Mammary epithelial cell (primary cell): ENCODE measurements at places on chromosomes 13 and 19. TPM values are rescaled to one million over a fixed set of nuclear protein-coding genes. Genes with fewer than 3 reads are reported as not detected.

DNA sequence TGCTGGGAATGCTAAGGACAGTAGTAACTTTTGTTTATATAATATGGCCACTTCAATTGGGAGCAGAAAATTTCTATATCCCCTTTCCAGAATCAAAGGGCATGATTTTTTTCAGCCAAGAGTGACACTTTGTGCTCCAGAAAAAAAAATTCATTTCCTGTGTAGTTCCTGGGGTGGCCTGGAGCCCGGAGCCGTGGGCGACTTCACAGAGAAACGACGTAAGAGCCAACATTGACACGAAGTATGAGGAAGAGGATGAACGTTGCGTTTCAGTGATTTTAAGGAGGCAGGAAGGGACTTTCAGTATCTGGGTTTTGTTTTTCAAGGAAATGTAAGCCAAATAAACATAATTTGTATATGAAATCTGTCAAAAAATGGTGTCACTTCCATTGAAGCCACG, 187.6 kb downstream of the STK24 start:
- no peak for DNase-seq

GRCh38 chr19:14528419-14529253, 758 bp upstream of the TECR start:
- DNase-seq, result no peak

- no peak for DNase-seq
Measured at GRCh38 chr13:28320209-28320608, 174.7 kb downstream of the FLT1 start.

DNA sequence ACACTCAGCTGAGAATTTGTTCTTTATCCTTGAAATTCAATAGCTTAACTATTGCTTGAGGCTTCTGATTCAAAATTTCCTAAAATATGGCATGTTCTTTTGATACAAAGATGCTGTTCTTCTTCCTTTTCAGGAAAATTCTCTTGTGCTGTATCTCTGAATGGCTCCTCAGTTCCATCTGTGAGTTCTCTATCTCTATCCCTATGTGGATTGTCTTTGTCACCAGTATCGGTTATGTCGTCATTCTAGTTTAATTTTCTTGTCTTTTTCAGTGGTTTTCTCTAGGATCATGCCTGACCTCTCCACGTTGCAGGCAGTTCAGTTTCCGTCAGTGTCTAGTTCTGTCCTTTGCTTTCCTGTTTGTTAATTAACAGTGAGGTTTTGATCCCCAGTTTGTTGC, 104.6 kb upstream of the GJB6 start:
- DNase-seq, result no peak

DNA sequence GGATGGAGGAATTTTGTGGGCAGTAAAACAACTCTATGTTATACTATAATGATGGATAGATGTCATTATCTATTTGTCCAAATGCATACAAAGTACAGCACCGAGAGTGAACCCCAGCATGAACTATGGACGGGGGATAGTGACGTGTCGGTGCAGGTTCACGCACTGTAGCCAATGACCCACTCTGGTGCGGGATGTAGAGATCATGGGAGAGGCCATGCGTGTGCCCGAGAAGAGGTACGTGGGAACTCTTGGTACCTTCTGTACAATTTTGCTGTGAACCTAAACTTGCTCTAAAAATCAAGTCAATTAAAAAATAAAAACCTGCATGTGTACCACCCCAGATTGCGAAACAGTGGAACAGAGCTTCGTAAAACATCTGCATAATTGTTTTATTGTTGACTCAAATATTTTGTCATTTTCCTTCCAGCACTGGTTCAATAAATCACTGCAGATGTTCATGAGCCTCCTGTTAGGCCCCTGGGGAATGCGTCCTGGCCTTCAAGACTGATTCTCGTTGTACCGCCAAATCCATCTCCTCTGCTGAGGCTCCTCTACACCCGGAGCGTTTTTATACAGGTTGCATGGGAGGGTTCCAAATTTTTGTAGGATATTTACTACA, 30.9 kb downstream of the COL4A1 start:
- no peak for DNase-seq

DNA sequence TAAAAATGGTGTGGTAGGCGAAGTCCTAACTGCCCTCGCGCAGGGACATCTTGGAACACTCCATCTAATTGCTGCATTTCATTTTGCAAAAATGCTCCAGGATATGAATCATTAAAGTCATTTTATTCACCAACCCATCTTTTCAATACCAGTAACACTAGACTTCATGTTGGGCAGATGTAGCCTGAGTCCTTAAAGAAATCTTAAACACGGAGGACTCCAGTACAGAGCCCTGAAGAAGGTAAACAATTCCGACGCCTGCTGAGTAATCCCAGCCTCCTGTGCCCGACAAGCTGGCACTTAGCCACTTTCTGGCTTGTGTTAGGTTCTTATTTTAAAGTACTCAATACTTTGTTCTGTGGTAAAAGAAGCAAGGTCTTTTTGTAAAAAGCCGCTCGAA, 58.0 kb upstream of the IRS2 start:
- peak; percentile 32 for DNase-seq

- DNase-seq, result peak; percentile 74
Measured at GRCh38 chr19:53195265-53195903, 2.2 kb upstream of the ZNF665 start.

DNA sequence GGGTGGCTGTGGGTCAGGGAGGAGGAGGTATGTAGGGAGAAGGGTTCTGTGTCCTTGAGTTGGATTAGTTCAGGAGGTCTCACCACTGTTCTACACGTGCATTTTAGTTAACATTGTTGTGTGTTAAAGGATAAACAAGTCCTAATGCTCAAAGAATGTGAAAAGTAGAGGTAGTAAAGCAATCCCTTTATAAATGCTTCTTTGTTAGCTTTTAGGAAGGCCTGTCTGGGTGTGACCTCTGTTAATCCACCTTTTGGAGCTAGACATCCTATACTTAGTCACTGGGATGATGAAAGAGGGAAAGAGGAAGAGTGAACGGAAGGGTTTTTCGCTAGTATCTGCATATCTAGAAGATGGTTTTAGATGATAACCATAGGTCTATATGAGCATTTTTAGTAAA, 42.2 kb upstream of the FLT1 start:
- peak; percentile 32 for DNase-seq

- peak; percentile 68 for DNase-seq
Measured at GRCh38 chr13:65959305-65959704, 1270.8 kb downstream of the PCDH9 start.

DNA sequence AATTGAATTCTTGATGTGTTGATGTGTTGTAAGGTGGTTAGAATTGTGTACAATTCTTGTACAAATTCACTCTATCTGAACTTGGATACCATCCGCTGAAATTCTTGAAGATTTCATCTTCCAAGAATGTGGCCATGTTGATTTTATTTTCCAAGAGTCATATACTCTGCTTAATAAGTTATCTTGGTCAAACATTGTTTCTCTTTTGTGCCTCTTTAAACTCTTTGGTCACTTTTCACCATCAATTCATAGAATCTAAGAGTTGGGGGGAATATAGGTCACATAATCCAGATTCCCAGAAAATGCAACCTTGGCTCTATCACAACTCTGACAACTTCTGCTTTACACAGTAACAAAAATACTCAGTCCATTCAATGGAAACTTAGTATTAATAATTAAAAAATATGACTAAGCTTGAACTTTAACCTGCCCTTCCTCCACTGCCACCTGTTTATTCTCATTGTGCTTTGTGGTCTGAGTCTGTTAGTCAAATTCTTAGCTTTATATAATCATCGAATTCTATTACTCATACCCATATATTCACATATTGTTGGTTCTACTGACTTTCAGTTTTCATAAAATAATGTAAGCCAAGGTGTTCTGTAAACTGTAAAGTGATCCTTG, 373.2 kb downstream of the LMO7 start:
- DNase-seq, result peak; percentile 63

DNA sequence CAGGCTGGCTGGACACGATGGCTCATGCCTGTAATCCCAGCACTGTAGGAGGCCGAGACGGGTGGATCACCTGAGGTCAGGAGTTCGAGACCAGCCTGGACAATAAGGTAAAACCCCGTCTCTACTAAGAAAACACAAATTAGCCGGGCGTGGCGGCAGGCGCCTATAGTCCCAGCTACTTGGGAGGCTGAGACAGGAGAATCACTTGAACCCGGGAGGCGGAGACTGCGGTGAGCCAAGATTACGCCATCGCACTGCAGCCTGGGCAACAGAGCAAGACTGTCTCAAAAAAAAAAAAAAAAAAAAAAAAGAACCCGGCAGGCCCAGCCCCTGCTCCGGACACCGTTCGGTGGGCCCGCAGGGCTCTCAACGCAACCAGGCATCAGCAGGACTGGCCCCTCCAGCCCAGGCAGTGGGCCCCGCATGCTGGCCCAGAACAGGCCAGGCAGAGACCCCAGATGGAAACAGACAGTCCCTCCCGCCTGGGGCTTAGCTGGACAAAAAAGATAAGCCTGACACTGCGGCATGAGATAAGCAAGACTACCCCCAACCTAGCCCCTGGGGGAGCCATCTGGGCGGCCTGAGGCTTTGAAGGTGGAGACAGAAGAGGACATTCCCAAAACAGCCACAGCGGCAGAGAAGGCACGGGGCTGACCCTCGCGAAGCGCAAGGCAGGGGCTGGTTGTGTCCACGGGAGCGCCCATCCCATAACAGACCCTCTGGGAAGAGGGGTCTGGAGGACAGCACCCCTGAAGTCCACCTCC, 11.6 kb downstream of the REXO1 start:
- DNase-seq, result no peak

DNA sequence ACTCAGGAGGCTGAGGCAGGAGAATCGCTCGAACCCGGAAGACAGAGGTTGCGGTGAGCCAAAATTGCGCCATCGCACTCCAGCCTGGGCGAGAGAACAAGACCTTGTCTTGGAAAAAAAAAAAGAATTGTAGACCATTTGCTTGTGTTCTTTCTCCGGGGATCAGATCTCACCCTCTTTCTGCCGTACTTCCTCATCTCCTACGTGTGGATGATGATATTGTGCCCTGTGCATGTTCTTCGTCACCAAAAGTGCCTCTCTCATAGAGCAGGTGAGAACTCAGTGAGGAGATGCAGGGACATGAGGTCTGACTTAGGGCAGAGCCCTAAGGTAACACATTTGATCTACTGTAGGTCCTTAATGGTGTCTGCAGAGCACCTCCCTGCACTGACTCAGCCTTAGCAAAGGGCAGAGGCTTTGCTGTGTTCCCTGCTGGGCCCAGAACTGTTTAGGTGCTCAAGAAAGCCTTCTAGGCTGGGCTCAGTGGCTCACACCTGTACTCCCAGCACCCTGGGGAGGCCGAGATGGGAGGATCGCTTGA, 1.3 kb downstream of the APOC2 start:
- DNase-seq, result no peak

DNA sequence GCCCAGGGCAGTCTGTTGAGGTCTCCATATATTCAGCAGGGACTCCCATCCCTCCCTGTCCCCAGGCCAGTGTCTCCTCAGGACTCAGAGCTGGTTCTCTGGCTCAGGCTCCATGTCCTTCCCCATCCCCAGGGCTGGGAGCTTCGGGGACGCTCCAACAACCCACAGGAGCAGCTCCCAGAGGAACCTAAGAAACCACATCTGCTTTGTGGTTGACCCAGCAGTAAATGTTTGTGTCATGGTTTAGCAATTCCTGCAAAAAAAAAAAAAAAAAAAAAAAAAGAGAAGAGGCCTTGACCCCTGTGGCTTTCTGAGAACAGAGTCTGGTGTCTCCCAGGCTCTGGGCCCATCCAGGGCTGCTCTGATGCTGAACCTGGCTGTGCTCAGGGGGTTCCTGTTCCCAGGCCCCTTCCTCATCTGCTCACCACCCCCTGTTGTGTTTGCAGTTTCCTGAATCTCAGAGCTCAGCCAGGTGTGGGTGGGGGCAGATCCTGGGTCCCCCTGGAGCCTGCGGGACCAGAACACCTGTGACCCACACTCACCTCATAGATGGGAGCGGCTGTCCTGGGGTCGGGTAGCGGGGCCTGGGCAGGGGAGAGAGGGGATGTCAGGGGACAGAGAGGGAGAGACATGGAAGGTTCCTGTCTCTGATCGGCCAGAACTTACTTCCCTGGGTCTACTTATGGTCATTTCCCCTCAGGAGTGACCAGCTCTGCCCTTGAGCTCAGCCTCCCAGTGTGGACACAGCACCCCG, 25.2 kb upstream of the CEACAM1 start:
- peak; percentile 73 for DNase-seq

- no peak for DNase-seq
Measured at GRCh38 chr13:52344108-52344507, 61.9 kb downstream of the THSD1 start.

DNA sequence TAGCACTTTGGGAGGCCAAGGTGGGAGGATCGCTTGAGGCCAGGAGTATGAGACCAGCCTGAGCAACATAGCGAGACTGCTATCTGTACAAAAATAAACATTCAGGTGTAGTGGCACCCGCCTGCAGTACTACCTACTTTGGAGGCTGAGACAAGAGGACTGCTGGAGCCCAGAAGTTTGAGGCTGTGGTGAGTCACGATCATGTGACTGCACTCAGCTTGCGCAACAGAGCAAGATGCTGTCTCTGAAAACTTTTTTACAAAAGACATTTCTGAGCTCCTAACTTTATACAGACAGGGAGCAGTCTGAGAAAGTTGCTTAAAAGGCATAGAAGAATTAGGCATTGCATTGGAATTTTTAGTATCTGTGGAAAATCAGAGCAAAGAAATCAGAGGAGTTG, 10.4 kb upstream of the TBC1D4 start:
- DNase-seq, result no peak

DNA sequence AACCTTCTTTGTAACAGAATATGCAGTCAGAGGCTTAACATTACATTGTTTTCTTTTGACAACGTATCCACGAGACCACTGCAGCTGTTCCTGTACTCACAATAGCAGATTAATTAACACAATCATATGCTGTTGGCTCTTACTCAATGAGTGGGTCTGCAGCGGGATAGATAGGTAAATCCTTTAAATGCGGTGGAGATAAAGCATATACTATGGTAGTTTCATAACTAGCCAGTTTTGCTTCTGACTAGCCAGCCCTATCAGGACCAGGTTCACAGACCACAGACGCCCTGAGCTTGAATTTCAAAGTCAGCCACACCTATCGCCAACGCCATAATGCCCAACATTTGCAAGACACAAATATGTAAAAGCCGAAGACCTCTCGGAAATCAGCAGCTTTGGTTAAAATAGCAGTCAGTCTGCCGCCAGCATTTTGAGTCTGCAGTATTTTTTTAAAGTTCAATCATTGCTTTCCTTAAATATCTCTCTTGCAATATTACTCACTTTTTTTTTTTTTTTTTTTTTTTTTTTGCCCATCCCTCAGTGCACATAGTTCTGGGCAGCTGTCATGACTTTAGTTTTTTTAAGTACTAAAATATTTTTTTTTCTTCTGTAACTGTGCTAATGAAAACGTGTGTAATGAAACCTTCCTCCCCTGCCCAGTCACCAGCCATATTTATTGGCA, 120.5 kb downstream of the ZNF536 start:
- DNase-seq, result no peak

DNA sequence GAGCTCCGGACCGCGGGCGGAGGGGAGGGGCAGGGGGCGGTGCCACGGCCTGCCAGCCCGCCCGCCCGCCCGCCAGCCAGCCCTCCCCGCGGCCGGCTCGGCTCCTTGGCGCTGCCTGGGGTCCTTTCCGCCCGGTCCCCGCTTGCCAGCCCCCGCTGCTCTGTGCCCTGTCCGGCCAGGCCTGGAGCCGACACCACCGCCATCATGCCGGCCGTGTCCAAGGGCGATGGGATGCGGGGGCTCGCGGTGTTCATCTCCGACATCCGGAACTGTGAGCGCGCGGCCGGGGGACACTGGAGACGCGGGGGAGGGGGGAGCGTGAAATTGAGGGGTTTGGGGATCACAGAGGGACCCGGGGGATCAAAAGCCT, at the start of gene AP2A1:
TSS of gene AP2A1 (plus strand) at position 72 of the 370 bp plus-strand sequence. CDS start at position 205, 133 bp downstream.
- no peak for DNase-seq

CFAP97D2 gene
- not detected for polyA plus RNA-seq

C19orf38 gene
- polyA plus RNA-seq, result 0.07 TPM

MISP3 gene
- 0.59 TPM for polyA plus RNA-seq

IL4I1 gene
- 0.12 TPM for polyA plus RNA-seq

SLITRK6 gene
- 10.8 TPM for polyA plus RNA-seq

ZNF575 gene
- polyA plus RNA-seq, result 0.17 TPM

NLRP4 gene
- not detected for polyA plus RNA-seq

GPI gene
- 344 TPM for polyA plus RNA-seq

KIR2DL3 gene
- polyA plus RNA-seq, result not detected
